Suprapubic skin (tissue), 4 donors: ENCODE measurements at places on chromosomes 5 and 9.
A peak's percentile ranks its signal among the peaks of the same experiment; 100 is the strongest.

GRCh38 chr9:126287166-126287866 is 39.3 kb upstream of the MVB12B start:
- DNase-seq: no peak

GRCh38 chr5:164600274-164600673 is 1094.9 kb downstream of the MAT2B start:
- DNase-seq: no peak

DNA sequence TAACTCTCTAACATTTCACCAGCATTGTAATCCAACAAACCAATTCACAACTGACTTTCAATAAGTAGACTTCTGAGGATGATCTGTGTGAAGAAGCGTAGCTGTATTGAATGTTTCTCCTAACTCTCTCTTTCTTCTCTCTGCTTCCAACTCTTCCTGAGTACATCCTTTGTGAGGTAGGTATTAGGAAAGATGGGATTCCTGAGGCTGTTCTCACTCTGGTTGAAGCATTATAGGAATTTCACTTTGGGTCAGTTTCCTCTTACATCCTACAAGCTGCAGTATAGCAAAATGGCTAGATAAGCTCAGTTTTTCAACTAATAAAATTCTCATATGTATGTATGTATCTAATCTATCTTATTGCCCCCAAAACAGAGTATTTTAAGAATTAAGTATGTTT is 702.8 kb downstream of the CETN3 start:
- no peak for DNase-seq

GRCh38 chr5:108386345-108387061 is 4.6 kb upstream of the FBXL17 start:
- DNase-seq: no peak

GRCh38 chr9:107018861-107019545 is 156.0 kb downstream of the ZNF462 start:
- no peak for DNase-seq

DNA sequence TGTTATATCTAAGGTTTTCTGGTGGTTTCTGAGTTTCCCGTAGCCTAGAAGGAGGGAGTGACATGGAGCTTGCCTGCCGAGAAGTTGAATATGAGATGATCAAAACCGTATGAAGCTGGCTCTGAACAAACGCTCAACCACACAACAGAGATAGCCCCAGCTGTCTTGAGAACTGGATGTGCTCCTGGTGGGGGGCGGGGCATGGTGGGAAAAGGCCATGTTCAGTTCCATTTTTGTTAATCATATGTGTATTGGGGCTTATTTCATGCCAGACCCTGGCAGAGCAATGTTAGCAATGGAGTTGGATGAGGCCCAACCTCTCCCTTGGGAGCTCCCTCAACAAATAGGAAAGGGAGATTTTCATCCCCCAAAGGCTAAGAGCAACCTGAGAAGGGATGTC is 4.8 kb downstream of the CCL19 start:
- no peak for DNase-seq

- DNase-seq: no peak
Measured at GRCh38 chr5:137891849-137892248, 2.6 kb downstream of the PKD2L2 start.

DNA sequence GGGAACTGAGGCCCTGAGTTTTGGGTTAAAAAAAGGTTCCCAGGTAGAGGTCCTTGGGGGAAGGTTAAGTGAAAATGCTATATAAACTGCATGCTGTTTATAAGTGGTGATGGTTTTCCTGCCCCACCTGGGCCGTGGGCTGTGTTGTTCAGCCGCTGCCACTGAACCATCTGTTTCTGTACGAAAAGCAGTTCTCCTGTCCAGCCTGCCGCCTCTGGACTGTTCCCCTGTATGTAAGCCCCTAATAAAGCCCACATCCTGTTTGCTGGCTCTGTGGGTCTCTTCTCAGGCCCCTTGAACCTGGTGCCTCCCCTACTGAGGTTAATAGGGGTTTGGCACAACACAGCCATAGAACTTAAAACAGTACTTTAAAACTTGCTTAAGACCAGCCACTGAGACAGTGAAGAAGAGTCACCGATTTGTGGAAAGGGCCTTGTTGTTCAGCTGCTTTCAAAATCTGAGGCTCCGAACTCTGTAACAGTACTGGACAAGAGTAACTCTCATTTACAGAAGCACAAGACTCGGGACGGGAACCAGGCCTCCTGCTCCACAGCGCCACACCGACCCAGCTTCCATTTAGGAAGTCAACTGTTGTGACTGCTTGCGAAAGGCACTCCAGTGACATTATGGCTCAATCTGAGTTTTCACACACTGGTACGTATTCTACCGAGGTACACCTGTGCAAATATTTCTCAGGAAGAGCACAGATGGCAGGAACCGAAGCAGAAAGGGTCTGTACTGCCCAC is 192.5 kb downstream of the CDK5RAP2 start:
- no peak for DNase-seq

GRCh38 chr5:166746506-166746905 is 1544.9 kb upstream of the WWC1 start:
- no peak for DNase-seq

GRCh38 chr5:131795228-131795627 is 1.6 kb downstream of the FNIP1 start:
- DNase-seq: no peak

- DNase-seq: no peak
Measured at GRCh38 chr5:142845402-142845921, 75.3 kb downstream of the ARHGAP26 start.

- no peak for DNase-seq
Measured at GRCh38 chr9:105363837-105364236, 84.0 kb upstream of the FSD1L start.

DNA sequence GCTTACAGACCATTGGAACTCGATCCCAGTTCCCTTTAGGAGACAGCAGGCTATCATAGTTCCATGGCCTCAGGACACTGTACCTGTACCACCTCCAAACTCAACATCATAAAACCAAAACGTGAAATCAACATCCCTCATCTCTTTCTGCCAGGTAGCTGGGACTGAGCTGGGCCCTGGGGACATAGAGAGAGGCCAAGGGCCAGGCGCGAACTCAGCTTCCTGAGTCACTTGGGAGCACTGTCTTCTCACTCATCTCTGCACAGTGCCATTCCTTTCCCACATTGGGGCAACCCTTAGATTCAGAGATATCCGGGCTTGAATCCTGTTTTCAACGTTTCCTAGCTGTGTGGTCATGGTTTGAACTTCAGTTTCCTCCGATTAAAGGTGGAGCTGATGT is 12.2 kb downstream of the DAB2IP start:
- DNase-seq: no peak

DNA sequence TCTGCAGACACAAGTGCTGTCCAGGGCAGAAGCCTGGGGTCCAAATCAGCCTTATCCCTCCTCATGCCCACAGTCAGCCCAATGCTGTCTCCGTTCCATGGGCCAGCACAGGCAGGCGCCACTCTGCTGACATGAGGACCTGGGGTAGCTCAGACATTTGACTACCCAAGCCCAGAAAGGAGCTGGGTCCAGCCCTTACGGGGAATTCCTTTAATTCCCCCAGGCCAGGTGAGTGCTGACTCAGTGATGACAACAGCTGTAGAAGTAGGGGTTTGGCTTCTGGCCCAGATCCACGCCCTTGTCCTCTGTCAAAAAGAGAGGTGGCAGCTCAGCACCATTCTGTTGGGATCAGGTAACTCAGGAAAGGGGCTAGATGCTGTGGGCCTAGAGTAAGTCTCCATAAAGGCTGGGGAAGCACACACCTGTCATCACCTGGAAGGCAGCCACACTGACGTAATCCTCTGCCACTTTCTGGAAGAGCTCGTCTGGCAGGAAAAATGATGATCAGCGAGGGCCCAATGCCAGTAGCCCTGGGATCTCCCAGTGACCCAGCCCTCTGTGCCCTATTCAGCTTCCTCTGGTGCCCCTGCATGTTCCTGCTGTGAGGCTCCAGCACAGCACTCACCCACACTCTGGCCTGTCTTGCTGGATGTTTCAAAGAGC is 1.9 kb downstream of the RAB24 start:
- peak; percentile 82 for DNase-seq

DNA sequence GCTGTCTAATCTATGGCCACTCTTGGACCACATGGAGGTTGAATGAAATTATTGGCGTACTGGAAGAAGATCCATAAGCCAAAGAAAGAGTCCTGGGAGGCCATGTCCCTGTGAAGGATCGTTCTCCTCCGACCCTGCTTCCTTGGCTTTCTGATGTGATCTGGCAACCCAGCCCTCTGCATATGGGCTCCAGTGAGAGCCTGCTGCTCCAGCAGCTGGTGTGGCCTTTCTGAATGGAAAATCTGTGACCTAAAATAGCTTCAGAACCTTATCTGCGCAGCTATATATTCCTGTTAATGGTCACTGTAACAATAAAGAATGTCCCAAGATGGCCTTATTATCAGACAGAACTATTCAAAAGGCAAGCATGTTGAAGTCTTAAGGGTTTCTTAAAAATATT is 40.2 kb upstream of the PHF2 start:
- no peak for DNase-seq

DNA sequence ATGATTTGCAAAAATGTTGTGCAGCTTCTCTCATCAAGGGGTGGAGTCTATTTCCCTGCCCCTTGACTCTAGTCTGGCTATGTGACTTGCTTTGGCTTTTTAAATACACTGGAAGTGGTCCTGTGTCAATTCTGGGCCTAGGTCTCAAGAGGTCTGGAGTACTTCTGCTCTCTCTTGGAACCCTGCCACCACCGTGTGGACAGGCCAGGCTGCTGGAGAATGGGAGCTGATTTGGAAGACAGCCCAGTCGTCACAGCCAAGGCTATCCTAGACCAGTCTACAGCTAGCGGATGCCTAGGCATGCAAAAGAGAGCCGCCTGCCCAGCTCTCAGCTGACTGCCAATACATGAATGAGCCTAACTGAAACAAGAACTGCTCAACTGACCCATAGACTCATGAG is 56.7 kb upstream of the CLINT1 start:
- DNase-seq: no peak

- DNase-seq: no peak
Measured at GRCh38 chr5:127290946-127291693, 524 bp downstream of the MEGF10 start.

DNA sequence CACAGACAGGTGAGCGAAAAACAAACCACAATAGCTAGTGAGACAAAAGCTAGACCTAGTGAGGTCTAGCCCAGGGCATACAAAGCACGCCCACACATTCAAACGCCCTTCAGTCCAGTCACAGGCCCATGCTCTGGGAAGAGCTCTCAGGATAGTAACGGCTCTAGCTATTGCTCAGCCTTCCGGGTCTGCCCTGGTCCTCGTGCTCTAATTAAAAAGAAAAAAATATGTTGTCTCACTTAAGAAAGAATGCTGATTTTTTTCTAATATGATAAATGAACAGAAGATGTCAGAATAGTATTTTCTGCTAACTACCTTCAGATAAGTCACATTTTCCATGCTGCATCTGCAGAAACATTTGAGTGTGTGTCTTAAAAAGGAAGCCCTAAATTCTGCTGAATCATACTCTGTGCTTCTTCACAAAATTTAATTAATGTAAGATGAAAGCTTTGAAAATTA is 94.5 kb downstream of the PLPP1 start:
- no peak for DNase-seq
